ENCODE measurements at places on chromosomes 4 and X.
A peak's percentile ranks its signal among the peaks of the same experiment; 100 is the strongest.

- no peak for DNase-seq
These were observed 133.2 kb downstream of the ENOX2 start for GRCh38 chrX:130769835-130770234.

DNA sequence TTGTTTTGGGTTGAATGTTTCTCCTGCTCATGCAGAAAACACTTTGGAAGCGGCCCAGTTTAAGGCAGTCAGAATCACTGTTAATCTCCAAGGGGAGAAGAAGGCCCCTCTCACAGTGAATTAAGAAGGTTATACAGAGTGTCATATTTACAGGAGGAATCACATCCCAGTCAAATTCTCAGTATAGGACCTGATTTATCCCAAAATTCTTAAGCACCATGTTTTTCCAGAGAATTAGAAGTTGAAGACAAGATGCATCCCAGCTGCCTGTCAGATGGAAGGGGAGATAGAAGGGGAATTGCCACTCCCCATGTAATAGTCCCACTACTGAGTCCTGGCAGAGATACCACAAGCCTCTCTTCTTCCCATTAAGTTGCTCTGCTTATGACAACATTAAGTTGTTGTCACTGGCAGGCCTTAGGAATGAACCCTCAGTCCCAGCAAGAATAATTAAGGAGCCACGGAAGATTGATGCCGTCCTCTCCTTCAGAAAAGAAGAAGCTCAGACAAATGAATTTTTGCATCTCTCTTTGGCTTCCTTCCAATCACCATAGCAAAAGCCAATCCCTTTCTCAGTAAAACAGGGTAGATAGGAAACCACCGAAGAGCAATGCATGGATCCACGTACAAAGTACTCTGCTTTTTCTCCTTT is 138.4 kb downstream of the LDB2 start:
- DNase-seq = no peak

DNA sequence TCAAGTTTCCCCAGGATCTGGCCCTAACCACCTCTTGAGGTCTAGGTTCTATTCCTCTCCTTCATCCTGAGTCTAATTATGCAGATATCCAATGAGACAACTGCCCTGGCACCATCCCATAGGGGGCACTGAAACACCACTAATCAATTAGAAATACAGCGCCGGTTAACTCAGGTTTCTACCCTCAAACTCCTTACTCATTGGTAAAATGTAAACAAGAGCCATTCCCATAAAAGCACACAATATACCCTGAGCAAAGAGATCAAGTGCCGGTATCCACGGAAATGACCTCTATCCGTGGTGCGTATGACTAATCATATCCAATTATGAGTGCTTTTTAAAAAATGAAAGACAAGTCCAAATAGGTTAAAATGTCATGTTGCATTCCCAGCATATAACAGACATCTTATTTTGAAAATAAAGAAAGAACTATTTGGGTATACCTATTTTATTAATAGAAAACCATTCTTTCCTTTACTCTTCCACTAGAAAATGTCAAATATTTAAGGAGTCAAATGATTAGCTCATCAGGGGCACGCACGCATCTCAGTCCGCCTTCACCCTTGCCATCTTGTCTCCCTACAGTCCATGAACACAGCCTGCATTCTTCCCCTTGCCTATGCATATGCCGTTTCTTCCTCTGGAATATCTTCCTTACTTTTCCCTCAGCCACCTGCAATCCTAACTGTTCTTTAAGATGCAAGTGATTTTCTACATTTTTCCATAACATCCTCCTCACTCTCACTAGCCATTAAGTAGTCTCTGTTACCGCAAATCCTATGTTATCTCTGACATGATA is 141.1 kb downstream of the MAML3 start:
- peak; percentile 75 for DNase-seq

DNA sequence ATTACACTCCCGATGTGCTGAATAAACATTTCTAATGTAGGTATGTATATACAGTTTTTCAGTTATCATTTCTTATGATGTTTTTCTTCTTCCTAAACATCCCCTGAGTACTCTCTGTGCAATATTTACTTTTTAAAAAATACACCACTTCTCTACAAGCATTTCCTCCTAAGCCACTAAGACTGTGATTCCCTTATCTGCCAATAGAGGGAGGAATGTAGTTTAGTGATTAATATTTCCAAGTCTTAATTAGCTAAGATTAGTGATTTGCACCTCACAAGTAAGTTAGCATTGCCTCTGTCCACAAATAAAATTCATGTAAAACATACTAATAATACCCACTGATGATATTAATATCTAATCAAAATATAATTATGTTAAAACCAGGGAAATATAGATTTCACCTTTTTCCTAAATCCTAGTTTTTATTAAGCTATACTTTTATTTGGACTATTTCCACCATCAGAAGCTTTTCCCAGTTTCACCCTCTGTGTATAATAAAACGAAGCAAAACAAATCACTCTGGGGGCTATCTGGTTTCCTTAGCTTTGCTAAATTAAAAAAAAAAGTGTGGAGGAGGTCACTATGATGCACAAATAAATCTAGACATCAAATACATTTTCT is 909.1 kb downstream of the FAT4 start:
- DNase-seq = peak; percentile 14

DNA sequence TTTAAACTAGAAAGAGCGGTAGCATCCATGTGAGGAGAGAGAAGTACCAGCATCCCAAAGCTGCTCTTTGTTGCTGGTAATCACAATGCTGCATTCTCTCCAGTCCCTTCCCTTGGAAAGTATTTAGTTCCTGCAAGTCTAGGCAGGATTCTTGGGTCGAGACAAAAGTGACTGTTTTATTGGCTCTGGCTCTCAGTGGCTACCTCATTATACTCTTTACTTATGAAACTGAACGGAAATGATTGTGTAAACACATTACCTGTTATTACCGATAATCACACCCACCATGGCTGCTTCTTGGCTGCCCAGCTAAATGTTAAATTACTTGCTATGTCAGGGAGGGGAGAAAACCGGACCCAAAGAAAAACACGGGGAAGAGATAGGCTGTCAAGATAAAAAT is 26.2 kb downstream of the ATXN3L start:
- peak; percentile 31 for DNase-seq

- no peak for DNase-seq
These were observed 405.8 kb upstream of the HTR2C start for GRCh38 chrX:114178126-114178525.

DNA sequence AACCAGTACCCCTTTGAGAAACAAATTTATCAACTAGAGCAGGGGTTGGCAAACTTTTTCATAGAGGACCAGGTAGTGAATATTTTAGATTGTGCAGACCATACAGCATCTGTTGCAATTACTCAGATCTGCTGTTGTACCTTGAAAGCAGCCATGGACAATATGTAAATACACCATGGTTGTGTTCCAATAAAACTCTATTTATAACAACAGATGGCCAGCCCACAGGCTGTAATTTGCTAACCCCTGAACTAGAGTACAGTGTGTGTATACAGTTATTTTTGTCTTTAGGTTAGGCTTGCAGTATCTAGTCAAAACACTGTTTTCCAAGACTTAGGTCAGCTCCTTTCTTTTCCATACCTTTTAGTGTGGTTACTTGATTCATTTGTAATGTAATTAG is 54.4 kb downstream of the PHKA1 start:
- DNase-seq = no peak

DNA sequence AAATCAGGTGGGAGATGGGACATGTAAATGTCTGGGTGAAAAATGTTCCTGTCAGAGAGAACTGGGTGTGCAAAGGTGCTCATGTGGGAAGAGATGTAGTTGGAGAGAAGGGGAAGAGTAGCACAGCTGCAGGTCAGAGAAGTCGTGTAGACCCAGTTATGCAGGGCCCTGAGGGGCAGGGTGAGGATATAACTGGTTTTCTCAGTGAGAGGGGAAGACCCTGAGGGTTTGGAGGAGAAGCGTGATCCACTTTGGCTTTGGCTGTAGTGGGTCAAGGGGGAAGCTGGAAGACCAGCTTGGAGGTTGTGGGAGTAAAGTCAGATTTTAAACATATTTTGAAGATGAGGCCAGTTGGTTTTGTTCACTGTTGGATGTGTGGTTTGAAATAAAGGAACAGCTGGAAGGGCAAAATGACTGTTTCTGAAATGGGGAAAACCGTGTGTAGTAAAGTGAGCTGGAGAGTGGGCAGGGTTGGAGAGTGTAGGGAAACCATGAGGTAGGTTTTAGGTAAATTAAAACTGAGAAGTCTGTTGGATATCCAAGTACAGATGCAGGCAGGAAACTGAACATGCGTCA is 44.2 kb downstream of the NAP1L5 start:
- no peak for DNase-seq

DNA sequence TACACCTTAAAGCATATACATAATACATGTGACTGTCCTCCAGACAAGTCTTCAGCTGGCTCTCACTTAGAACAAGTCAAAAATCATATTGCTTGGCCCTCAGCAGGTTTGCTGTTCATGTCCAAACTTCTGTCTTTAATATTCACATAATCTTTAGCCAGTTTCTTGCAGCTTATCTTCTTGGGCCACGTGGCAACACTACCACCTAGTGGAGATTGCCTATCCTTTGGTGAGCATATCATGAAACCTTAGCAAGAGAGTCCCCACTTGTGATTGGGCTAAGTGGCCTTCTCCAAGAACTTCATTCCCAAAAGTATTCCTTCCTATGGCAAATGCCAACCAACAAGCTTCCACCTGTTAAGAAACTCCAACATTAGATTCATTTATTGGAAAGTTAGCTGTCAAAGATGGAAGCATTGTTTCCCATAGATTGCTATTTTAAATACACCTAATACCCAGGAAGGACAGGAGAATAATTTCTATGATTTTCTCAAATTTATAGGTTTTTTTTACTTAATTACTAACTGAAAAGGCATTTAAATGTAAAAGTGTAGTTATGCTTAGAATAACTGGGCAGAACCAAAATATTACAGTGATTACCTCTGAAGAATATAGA is 231.9 kb upstream of the INTU start:
- peak; percentile 65 for DNase-seq

- DNase-seq = peak; percentile 99
These were observed 335.8 kb downstream of the PABPC4L start for GRCh38 chr4:133865612-133866327.

- no peak for DNase-seq
These were observed 127.4 kb upstream of the ENPP6 start for GRCh38 chr4:184344899-184345572.

GRCh38 chrX:12922599-12922919 is 16.1 kb downstream of the TLR8 start:
- DNase-seq = no peak

DNA sequence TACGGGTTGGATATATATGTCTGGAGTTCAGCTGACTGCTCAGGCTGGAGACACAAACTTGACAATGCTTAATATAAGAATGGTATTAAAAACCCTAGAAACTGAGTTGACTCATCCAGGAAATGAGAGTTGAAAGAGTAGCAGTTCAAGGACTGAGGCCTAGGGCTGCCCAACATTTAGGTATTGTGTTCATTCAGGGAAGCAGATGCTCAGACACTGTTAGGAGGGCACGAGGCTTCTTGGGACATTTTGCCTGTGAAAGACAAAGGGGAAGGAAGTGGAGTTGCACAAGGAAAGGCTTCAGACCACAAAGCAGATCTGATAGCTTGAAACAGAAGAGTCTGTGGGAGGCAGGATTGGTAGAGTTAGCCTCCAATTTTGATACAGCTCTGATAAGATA is 52.0 kb upstream of the HS3ST1 start:
- DNase-seq = no peak

DNA sequence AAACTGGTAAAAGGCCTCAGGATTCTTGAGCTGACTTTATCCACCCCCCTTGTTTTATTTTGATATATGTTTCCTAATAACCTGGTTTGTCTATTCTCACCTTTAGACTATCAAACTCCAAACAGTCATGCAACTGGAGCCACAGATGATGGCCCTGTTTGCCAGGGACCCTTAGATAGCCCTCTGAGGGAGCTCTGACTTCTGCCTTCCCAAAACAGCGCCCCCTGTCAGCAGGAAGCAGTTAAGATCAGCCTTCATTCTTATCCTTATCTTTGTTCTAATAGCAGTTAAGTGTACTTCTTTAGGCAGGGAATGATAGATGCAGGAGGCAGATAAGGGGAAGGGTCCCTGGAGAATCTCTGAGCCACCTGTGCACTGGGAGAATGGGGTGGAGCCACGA is 27.5 kb upstream of the CXCL13 start:
- DNase-seq = no peak

DNA sequence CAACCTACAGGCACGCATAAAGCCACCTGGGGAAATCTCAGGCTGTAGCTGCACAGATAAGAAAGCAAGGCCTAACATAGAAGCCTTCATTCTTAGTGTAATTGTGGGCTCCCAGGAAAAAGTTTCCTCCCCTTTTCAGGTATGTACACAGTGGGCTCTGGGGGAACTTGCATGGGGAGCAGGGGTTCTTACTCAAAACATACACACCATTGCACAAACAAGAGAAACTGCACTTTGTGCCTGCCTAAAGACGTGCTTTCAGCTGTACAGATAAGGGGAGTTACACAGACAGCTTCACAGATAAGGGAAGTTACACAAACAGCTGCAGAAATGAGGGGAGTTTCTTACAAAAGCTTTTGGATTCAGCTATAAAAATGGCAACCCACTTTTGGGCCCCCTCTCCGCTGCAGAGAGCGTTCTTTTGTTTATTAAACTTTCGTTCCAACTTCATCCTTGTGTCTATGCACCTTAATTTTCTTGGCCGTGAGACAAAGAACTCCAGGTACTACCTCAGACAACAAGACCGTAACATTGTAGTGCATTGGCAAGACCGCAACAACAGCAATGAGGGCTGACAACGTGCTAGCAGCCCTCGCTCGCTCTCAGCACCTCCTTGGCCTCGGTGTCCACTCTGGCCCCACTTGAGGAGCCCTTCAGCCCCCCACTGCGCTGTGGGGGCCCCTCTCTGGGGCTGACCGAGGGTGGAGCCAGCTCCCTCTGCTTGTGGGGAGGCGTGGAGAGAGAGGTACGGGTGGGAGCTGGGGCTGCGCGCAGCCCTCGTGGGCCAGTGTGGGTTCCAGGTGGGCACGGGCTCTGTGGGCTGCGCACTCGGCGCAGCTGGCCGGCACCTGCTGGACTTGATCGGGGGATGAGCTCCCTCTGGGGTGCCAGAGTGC is 317.5 kb downstream of the RAPGEF2 start:
- no peak for DNase-seq

GRCh38 chr4:54101190-54102041 is 1.5 kb downstream of the GSX2 start:
- no peak for DNase-seq

GRCh38 chr4:186669159-186669731 is 54.4 kb downstream of the FAT1 start:
- peak; percentile 71 for DNase-seq

GRCh38 chrX:54992911-54993622 is 921 bp downstream of the PFKFB1 start:
- no peak for DNase-seq

- no peak for DNase-seq
These were observed 49.3 kb upstream of the EOLA2 start for GRCh38 chrX:149987613-149988012.

- DNase-seq = no peak
These were observed 22.5 kb upstream of the MSANTD1 start for GRCh38 chr4:3226467-3226866.
